Esophagus squamous epithelium (tissue), 5 donors: ENCODE measurements at places on chromosomes 4 and X.

- H3K27ac ChIP-seq: no peak overlapping the region
- H3K4me3 ChIP-seq: no peak overlapping the region
- H3K4me1 ChIP-seq: no peaks in the 10 kb centered on the region
- no peaks in the 10 kb centered on the region for H3K36me3 ChIP-seq
Observed at GRCh38 chrX:130566028-130566683, 164.4 kb downstream of the RBMX2 start.

GRCh38 chr4:184413261-184414046, 60.9 kb downstream of the IRF2 start:
- H3K27me3 ChIP-seq: no peaks in the 10 kb centered on the region
- peaks cover 21% of the 10 kb centered on the region for H3K36me3 ChIP-seq

GRCh38 chrX:130628516-130628915, 226.7 kb downstream of the RBMX2 start:
- H3K27ac ChIP-seq: no peak overlapping the region
- H3K36me3 ChIP-seq: no peaks in the 10 kb centered on the region
- DNase-seq: no peak
- no peak overlapping the region for H3K4me3 ChIP-seq
- H3K27me3 ChIP-seq: no peaks in the 10 kb centered on the region

DNA sequence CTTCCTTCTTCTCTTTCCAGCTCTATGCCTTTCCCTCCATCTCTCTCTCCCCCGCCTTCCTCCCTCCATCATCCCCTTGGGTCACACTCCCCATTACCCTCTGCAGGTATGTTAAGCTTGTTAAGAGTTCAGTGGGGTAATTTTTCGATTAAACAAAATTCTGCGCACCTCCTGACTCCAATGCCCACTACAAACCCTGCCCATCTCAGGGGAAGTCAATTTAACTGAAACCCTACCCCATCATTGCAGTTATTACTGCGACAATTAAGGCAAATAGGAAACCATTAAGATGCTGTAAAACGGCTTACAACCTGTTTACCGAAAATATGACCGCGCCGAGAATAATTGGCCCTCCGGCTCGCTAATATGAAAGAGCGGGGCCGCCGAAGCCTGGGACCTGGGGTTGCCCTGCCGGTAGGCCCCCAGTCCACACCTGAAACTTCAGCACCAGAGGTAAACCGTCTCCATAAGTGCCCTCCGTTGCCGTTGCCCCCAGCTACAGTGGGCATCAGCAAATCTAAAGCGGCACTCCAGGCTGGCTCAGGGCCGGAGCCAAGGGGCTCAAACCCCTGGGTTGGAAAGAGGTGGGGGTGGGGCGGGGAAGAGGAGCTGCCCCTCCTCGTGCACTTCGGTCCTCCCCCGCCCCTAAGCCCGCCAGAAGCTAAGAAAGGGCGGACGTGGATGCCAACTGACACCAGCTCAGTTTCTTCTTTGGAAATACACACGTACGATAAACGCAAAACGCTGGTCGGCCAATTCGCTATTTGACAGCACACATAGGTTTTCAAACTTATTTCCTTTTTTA, 4.8 kb downstream of the ARX start:
- peaks cover 20% of the 10 kb centered on the region for H3K4me1 ChIP-seq
- no peak overlapping the region for H3K4me3 ChIP-seq
- no peak for DNase-seq
- H3K36me3 ChIP-seq: no peaks in the 10 kb centered on the region

DNA sequence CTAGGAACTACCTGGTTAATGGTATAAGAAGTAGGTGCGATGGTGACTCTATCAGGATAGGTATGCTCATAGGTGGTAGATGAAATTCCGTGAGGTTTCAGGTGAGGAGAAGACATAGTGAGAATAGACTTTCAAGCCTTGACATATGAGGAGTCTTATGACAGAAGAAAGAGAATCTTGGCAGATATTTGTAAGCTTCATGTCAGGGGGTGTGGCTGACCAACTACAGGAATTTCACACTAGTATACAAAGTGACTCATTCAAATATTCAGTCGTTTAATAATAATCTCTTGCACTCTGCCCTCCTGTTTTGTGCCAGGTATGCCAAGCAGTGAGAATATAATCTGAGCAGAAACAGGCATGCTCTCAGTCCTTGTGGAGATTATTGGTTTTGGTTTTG, 22.8 kb downstream of the PACRGL start:
- H3K36me3 ChIP-seq: peaks cover 93% of the 10 kb centered on the region
- H3K27me3 ChIP-seq: no peaks in the 10 kb centered on the region
- H3K27ac ChIP-seq: no peak overlapping the region
- H3K4me3 ChIP-seq: no peak overlapping the region
- H3K4me1 ChIP-seq: no peaks in the 10 kb centered on the region
- DNase-seq: no peak

GRCh38 chr4:108042927-108043326, 53.2 kb downstream of the HADH start:
- H3K4me1 ChIP-seq: peaks cover 4% of the 10 kb centered on the region
- H3K27ac ChIP-seq: no peak overlapping the region
- no peaks in the 10 kb centered on the region for H3K27me3 ChIP-seq
- DNase-seq: no peak
- H3K4me3 ChIP-seq: no peak overlapping the region

DNA sequence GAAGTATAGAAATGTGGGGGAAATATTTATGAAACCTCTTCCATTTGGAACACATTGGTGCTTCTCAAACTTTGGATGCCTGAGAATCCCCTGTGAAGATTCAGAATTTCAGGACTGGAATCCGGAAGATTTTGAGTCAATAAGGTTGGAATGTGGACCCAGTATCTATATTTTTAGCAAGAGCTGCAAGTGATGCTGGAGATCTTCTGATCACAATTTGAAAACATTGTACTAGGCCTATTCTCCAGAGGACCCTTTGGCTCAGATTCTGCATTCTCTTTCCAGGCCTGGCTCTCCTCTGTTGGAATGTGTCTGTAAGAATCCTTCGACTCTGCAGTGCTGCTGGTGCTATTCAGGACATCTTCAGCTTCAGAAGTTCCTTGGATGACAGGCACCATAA, 2.4 kb upstream of the PKD2 start:
- H3K27me3 ChIP-seq: no peaks in the 10 kb centered on the region
- H3K4me3 ChIP-seq: no peak overlapping the region
- no peaks in the 10 kb centered on the region for H3K36me3 ChIP-seq
- no peak overlapping the region for H3K27ac ChIP-seq
- DNase-seq: no peak

- no peak overlapping the region for H3K27ac ChIP-seq
- no peak overlapping the region for H3K4me3 ChIP-seq
- no peak for DNase-seq
- no peaks in the 10 kb centered on the region for H3K4me1 ChIP-seq
Observed at GRCh38 chr4:6594826-6595355, 19.9 kb downstream of the MAN2B2 start.

GRCh38 chr4:40185830-40186664, 10.8 kb upstream of the RHOH start:
- H3K27me3 ChIP-seq: no peaks in the 10 kb centered on the region
- H3K36me3 ChIP-seq: no peaks in the 10 kb centered on the region
- no peak overlapping the region for H3K27ac ChIP-seq
- no peak overlapping the region for H3K4me3 ChIP-seq
- no peak for DNase-seq

DNA sequence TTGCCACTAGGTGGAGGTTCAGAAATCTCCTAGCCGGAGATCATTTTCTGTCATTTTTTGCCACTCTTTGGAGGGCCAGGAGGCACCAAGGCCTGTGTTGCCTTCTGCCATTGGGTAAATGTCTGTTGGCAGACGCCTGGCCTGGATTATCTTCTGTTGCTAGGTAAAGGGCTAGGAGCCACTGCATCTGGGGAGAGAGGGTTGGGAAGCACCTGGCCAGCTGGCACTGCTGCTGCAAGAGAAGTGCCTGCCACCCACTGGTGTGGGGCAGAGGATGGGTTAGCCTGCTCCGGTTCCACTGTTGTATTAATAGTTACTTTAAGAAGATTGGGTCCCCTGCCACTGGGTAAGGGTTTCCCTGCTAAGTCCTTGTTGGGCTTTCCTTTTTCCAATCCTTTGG, 58.1 kb downstream of the AWAT2 start:
- H3K36me3 ChIP-seq: no peaks in the 10 kb centered on the region
- no peaks in the 10 kb centered on the region for H3K27me3 ChIP-seq
- H3K4me1 ChIP-seq: no peaks in the 10 kb centered on the region
- H3K27ac ChIP-seq: no peak overlapping the region
- DNase-seq: no peak
- H3K4me3 ChIP-seq: no peak overlapping the region

GRCh38 chr4:123824524-123824923, 427.9 kb downstream of the SPRY1 start:
- no peaks in the 10 kb centered on the region for H3K4me1 ChIP-seq
- H3K36me3 ChIP-seq: no peaks in the 10 kb centered on the region
- DNase-seq: no peak
- H3K27me3 ChIP-seq: no peaks in the 10 kb centered on the region

GRCh38 chr4:93809773-93810172, 18.8 kb upstream of the ATOH1 start:
- H3K4me1 ChIP-seq: no peaks in the 10 kb centered on the region
- no peak overlapping the region for H3K27ac ChIP-seq
- DNase-seq: no peak
- H3K27me3 ChIP-seq: no peaks in the 10 kb centered on the region
- no peak overlapping the region for H3K4me3 ChIP-seq
